ENCODE measurements at places on chromosomes 2 and 18. TPM values are rescaled to one million over a fixed set of nuclear protein-coding genes. Genes with fewer than 3 reads are reported as not detected.

DNA sequence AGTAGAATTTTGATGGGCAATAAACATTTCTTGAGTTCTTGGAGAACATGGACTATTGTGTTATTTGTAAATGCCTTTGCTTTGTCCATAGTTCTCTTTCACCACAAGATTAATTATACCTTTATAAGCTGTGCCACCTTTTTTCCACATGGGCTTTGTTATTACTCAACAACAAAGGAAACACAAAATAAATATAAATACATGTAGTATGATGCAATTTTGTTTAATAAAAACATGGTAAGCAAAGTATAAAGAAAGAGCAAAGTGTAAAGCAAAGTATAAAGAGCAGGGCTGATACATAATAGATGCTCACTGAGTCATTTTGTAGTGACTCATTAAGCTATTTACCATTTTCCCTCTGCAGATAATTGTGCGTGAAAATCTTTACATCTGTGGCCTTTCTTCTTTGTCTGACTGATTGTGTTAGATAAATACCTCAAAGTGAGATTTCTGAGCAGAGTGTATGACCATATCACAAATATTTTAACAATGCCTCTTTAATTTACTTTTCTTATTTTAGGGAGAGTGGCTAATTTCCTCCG is 80.9 kb downstream of the CERS6 start:
- no peaks in the 10 kb centered on the region for H3K36me3 ChIP-seq
- H3K4me3 ChIP-seq = no peak overlapping the region
- no peak overlapping the region for H3K27ac ChIP-seq

DNA sequence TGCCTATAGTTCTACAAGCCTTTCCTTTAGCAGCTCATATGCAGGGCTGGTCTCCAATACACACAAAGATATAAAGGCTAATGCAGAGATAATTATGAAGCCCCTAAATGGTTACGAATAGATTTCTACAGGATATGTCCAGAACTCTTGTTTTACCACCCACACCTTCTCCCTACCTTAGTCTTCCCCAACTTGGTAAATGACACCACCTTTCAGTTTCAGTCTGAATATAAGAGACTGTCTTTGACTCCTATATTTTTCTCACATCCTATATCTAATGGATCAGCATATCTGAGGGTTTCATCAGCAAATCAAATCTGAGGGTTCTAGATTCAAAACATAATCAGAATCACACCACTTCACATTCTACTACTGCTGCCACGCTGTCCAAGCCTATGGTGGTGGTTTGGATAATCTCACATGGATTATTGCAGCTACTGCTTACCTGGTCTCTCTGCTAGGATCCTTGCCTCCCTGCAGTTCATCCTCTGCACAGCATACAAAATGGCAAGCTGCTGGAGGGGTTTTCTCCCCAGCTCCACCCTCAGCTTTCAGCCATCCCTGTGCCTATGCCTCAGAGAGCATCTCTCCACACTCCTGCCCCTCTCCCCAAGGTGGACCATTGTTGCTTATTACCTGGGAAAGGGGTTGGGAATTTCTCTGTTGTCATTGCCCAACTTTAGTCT is 178.0 kb upstream of the SPOPL start:
- H3K36me3 ChIP-seq = no peaks in the 10 kb centered on the region
- no peaks in the 10 kb centered on the region for H3K4me1 ChIP-seq
- H3K27ac ChIP-seq = no peak overlapping the region
- no peak overlapping the region for H3K4me3 ChIP-seq

Gene CD226
- polyA plus RNA-seq = 0.07 TPM

DNA sequence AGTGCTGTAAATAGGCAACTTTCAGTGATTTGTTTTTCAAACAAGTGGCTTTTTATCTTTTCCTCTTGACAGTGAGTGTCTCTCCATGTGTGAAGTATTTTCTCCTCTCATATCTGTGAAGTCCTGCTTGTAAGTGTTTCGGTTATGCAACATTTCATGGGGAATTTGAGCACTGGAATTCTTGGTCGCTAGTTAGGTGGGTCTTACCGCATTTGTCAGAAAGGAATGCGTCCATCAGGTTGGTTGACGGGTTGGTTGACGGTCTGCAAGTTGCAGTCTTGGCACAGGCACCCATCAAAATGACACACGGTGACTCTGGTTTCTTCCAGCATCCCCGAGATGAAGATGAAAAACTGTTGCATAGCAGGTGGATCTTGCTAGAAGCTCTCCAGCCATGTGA is 109.8 kb downstream of the AGAP1 start:
- DNase-seq = no peak
- peaks cover 8% of the 10 kb centered on the region for H3K4me1 ChIP-seq
- H3K27me3 ChIP-seq = no peaks in the 10 kb centered on the region
- H3K4me3 ChIP-seq = no peak overlapping the region
- H3K36me3 ChIP-seq = no peaks in the 10 kb centered on the region
- H3K27ac ChIP-seq = no peak overlapping the region

DNA sequence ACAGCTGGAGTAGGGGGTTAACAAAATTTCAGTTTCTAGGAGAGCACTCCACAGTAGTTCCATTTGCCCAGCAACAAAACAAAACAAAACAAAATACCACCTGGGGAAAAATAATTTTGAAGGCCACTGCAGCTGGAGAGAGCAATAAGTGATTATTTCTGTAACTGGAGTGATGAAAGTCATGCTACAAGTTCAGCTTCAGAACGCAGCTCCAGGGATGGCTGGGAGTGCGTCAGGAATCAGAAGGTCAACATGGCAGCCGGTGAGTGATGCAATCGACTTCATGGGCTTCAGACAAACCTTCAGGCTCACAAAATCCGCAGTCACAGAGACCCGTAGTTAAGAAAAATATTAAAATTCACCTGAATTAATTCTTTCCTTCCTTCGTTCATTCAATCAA is 41.0 kb downstream of the ABHD3 start:
- H3K36me3 ChIP-seq = no peaks in the 10 kb centered on the region
- DNase-seq = no peak
- no peaks in the 10 kb centered on the region for H3K4me1 ChIP-seq
- no peaks in the 10 kb centered on the region for H3K27me3 ChIP-seq

Gene RAD51AP2
- not detected for polyA plus RNA-seq

- H3K27ac ChIP-seq = no peak overlapping the region
- no peaks in the 10 kb centered on the region for H3K36me3 ChIP-seq
- no peaks in the 10 kb centered on the region for H3K4me1 ChIP-seq
- H3K4me3 ChIP-seq = no peak overlapping the region
Observed at GRCh38 chr18:3683483-3683882, 233.5 kb downstream of the TGIF1 start.

Gene FAM110C
- polyA plus RNA-seq = not detected

- no peaks in the 10 kb centered on the region for H3K27me3 ChIP-seq
- DNase-seq = no peak
- peaks cover 11% of the 10 kb centered on the region for H3K4me1 ChIP-seq
Observed at GRCh38 chr2:217463402-217464075, 539.3 kb downstream of the TNS1 start.

Gene SYT4
- not detected for polyA plus RNA-seq

Gene REG3A
- not detected for polyA plus RNA-seq

DNA sequence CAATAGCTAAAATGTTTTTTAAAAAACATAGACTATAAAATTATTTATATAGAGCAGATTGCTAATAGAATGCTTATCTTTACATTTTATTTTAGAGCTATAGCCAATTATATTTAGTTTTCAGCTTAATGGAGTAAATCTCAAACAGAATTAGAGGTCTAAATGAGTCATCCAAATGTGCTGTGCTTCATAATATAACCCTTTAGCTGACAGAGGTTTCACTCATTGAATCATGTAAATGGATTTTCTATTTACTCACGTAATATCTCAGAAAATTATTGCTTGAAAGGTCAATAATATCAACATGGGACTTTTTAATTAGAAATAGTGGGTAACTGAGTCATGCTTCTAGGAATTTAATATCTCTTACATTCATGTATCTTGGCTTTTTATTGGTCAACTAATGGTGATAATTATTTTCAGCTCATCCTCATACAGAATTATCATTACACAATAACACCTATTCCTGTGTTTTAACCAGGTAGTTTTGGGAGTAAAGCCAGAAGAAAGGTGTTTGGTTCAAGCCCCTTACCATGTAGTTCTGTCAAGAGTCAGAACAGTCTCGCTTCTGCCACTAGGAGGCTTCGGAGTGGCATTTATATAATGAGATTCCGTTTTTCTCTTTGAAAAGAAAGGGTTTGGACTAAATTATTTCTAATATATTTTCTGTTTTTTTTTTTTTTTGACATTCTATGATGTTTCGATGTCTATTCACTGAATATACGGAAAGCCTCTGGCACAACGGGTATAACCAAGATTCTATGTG is 217.6 kb downstream of the CDH7 start:
- no peak for DNase-seq
- H3K27me3 ChIP-seq = no peaks in the 10 kb centered on the region

DNA sequence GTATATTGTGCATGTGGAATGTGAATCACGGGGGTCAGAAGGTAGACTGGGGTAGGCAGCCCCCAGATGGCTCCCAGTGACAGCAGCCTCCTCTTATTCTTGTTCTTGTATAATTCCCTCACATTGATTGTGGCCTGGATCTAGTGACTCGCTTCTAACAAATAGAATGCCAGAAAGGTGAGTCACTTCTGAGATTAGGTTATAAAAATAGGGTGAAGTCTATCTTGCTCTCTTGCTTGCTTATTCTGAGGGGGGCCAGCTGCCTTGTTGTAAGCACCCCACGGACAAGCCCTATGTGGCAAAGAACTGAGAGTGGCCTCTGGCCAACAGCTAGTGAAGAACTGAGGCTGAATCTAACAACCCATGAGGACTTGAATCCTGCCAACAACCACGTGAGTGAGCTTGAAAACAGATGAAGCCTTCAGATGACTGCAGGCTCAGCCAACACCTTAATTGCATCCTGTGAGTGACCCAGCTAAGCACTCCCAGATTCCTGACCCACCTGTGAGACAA is 15.6 kb upstream of the RMND5A start:
- no peaks in the 10 kb centered on the region for H3K36me3 ChIP-seq
- no peaks in the 10 kb centered on the region for H3K27me3 ChIP-seq
- H3K27ac ChIP-seq = no peak overlapping the region
- H3K4me1 ChIP-seq = peaks cover 6% of the 10 kb centered on the region
- DNase-seq = peak; percentile 78
- H3K4me3 ChIP-seq = no peak overlapping the region

GRCh38 chr2:58803192-58803591 is 562.1 kb upstream of the FANCL start:
- no peak for DNase-seq
- no peak overlapping the region for H3K4me3 ChIP-seq
- H3K4me1 ChIP-seq = no peaks in the 10 kb centered on the region
- H3K27ac ChIP-seq = no peak overlapping the region
- H3K27me3 ChIP-seq = no peaks in the 10 kb centered on the region

- no peak for DNase-seq
- no peaks in the 10 kb centered on the region for H3K27me3 ChIP-seq
- no peak overlapping the region for H3K27ac ChIP-seq
Observed at GRCh38 chr2:76544901-76545300, 834.2 kb upstream of the GCFC2 start.

Gene IL36G
- polyA plus RNA-seq = not detected

DNA sequence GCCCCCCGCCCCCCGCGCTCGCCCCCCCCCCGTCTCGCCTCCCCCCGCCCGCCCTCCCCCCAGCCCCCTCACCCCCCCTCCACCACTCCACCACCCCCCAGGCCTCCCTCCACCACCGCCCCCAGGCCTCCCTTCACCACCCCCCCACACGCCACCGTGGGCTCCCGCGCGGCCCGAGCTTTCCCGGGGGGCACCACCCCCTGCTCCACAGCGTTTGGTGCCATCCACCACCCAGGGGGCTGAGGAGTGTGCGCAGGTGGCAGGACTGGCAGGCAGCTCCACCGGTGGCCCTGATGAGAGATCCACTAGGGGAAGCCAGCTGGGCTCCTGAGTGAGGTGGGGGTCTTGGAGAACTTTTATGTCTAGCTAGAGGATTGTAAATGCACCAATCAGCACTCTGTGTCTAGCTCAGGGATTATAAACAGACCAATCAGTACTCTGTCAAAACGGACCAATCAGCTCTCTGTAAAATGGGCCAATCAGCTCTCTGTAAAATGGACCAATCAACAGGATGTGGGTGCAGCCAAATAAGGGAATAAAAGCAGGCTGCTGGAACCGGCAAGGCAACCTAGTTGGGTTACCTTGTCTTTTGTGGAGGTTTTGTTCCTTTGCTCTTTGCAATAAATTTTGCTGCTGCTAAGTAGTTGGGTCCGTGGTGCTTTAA is 43.0 kb upstream of the ITSN2 start:
- H3K27ac ChIP-seq = no peak overlapping the region
- H3K4me1 ChIP-seq = no peaks in the 10 kb centered on the region
- no peak for DNase-seq

GRCh38 chr2:206614811-206615210 is 27.5 kb upstream of the FAM237A start:
- peaks cover 4% of the 10 kb centered on the region for H3K4me1 ChIP-seq
- H3K36me3 ChIP-seq = no peaks in the 10 kb centered on the region
- DNase-seq = peak; percentile 32
- no peaks in the 10 kb centered on the region for H3K27me3 ChIP-seq
- no peak overlapping the region for H3K4me3 ChIP-seq

Gene MYO5B
- polyA plus RNA-seq = 0.24 TPM

Gene SCG2
- 0.46 TPM for polyA plus RNA-seq

- no peak overlapping the region for H3K4me3 ChIP-seq
- no peak for DNase-seq
- peaks cover 38% of the 10 kb centered on the region for H3K36me3 ChIP-seq
- 0 out of 2 replicates have a peak, but pooled peaks cover 2% of the 10 kb centered on the region for H3K4me1 ChIP-seq
- no peaks in the 10 kb centered on the region for H3K27me3 ChIP-seq
- H3K27ac ChIP-seq = no peak overlapping the region
Observed at GRCh38 chr2:120993661-120994060, 258.0 kb downstream of the GLI2 start.

Gene KCNF1
- polyA plus RNA-seq = 1.4 TPM

DNA sequence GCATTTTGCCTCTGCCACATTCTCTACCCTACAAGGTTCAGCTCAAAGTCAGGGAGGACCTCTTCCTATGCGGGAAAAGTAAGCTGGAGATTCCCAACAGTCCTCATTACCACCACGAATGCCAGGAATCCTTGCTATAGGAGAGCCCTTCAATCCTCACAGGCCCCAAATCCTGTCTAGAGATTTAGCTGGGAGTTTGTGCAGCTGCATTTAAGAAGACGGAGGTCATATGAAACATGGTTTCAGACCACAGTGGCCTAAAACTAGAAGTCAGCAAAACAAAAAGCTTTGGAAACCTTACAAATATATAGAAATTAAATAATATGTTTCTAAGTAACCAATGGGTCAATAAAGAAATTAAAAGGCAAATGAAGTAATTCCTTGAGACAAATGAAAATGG is 415.3 kb upstream of the SETBP1 start:
- H3K4me3 ChIP-seq = no peak overlapping the region
- no peaks in the 10 kb centered on the region for H3K27me3 ChIP-seq
- no peaks in the 10 kb centered on the region for H3K36me3 ChIP-seq
- no peaks in the 10 kb centered on the region for H3K4me1 ChIP-seq
- no peak overlapping the region for H3K27ac ChIP-seq
